Upper lobe of left lung (tissue), 6 donors: ENCODE measurements at places on chromosomes 5 and 9.

DNA sequence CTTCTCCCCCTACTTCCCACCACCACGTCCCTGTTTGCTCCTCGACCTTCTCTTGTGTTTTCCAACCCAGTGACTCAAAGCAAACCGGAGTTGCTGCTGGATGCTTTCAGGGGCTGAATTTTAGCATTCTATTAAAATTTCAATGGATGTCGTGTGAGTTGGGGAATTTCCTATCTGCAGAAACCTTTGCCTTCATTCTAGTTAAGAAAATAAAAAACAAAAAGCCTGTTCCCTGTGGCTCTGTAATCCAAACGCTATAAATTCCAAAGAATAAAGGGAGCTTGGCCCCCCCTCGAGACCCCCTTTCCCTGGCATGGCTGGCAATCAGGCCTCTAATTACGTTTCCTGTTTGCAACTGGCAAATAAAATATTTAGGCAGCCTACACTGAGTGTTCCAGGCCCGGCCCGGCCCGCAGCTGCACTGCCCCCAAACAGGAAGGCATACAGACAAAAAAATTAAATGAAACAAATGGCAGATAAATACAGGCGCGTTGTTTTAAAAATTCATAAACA lies 139.4 kb upstream of the PPP1R26 start:
- peak; percentile 47 for DNase-seq

- DNase-seq = no peak
Measured at GRCh38 chr5:133309984-133310621, 258.3 kb downstream of the HSPA4 start.

DNA sequence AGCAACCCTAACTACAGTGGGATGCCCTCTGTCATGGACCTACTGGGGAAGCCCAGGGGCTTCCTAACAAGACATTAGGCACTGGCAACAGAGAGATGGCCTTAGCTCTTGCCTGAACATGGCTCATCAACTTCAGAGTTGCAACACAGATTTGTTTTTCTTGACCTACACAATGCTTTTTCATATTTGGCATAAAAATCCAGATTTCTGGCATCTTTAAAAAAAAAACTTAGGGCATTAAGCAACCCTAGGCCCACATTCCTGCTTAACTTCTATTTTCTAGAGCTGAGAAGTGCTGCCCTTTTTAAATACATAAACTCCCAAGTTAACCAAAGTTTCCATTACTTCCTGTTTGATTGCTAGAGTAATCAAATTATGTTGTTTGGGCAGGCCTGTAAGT lies 8.0 kb downstream of the GRIA1 start:
- DNase-seq = no peak

DNA sequence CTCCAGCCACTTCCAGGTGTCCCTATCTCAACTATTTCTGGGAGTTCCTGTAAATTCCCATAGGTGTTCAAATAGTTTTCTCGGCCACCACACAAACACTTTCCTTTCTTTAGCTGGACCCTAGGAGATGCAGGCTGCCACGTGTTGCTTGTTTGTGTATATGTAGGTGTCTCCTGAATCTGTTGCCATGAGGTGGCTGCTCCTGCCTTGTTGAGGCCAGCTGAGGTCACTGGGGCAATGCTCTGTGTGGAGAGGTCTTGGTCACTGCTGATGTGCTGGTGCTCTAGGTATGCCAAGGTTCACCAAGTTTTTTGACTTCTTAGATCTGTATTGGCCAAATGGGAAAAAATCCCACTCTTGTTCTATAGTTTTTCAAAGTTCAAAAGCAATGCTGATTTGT lies 132.5 kb upstream of the CHD1 start:
- no peak for DNase-seq

GRCh38 chr5:55520117-55520839 lies 14.5 kb downstream of the PLPP1 start:
- no peak for DNase-seq

DNA sequence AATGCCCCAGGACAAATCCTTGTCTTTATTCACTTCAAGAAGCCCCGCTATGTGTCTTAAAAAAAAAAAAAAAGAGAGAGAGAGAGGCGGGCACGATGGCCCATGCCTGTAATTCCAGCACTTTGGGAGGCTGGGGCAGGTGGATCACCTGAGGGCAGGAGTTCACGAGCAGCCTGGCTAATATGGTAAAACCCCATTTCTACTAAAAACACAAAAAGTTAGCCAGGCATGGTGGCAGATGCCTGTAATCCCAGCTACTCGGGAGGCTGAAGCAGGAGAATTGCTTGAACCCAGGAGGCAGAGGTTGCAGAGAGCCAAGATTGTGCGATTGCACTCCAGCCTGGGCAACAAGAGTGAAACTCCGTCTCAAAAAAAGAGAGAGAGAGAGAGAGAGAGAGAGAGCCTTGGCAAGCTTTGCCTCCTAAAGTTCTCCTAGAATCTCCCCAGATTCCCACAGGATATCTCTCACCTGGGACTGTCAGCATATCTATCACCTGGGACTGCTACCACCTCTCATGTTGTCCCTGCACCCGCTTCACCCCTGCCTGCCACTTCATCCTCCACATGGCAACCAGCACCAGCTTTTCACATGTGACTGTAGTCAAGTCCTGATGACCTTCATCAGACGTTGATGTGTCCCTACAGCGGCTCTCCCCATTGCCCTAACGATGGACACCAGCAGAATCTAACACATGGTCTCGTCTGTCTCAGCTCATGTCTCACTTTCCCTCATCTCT lies 5.8 kb downstream of the ITK start:
- no peak for DNase-seq

- DNase-seq = no peak
Measured at GRCh38 chr9:114025196-114025753, 52.8 kb downstream of the AMBP start.

GRCh38 chr9:96874201-96874785 lies 20.0 kb upstream of the ZNF782 start:
- DNase-seq = no peak

- no peak for DNase-seq
Measured at GRCh38 chr5:53929152-53929551, 368.7 kb downstream of the NDUFS4 start.

DNA sequence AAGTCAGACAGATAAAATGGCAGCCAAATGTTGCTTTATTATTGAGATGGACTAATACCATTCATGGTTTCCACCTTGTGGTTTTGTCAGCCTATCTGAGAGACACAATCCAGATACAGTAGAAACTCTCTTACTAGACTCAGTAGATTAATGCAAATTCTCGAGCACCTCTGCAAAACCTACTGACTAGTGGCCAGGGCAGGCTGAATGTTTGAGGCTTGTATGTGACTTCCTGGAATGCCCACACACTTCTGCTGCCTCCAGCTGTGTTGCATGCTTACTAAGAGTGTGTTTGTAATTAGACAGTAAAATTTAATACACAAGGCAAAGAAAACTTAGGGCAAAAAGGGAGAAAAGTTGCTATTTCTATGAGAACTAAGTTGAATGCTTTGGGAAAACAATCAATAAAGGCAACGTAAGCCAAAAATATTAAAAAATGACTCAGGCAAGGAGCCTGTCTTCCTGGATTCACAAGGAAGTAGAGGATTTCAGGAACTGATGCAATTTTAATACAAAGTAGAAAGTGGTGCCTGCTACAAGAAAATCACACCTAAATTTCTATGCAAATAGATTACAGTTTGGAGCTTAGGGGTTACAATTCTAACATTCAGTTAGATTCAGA lies 30.2 kb upstream of the CCNG1 start:
- no peak for DNase-seq

DNA sequence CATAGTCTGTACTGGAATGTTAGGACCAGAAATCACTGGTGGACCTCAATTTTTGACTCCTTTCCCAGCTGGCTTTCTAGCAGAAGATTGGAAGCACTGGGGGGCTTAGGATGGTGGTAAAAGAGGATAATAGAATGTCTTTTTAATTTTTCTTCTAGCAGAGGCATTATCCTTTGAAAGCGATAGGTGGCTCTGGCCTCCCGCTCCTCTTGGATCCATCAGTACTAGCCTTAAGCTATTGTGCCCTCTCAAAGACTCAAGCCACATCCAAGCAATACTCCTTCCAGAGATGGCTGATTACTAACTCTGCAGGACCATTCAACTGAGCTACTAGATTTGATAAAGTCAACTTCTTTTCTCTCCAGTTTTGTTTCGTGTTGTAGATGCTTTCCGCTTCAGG lies 610.6 kb downstream of the CDH12 start:
- DNase-seq = no peak

- DNase-seq = no peak
Measured at GRCh38 chr9:72575666-72576065, 54.3 kb downstream of the TMC1 start.

GRCh38 chr9:110056062-110056461 lies 151.9 kb downstream of the C9orf152 start:
- no peak for DNase-seq

DNA sequence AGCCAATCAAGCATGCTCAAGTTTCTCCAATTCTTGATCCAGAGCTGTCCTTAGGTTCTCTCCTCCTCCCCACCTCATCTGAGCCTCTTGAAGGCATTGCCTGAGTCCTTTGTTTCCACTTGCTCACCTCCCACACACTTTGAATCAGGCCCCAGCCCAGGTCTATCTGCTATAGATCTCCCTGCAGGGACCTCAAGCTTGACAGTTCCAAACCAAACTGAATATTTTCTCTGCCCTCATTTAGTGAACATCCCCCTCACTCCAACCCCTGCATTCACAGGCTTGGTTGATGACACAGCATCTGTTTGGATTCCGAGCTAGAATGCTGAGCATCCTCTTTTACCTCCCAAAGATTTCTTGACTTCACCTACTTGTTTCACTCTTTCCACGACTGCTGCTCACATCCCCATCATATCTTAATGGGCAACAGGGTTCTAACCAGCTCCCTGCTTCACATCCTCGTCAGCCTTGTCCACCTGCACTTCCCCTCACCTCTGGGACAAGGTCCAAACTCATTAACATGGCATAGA lies 474.5 kb downstream of the ZSWIM6 start:
- no peak for DNase-seq

DNA sequence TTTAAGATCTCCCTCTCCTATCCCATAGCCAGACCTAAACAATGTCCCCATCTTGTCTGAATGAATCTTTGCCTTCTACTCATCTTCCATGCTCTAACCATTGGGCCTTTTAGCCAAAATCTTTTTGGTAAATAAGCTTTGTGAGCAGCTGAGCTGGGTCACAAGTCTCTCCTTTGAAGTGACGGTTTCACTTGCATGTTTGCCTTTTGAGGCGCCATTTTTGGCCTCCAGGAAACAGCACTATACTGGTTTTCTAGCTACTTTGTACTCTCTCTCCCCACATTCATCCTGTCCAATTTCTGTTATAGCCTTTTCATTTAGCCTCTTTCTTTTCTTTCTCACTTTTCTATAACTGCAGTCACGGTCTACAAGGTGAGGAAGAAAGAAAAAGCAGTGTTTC lies 195.5 kb upstream of the C9orf72 start:
- DNase-seq = no peak

GRCh38 chr9:128396970-128397613 lies 23.6 kb upstream of the CERCAM start:
- DNase-seq = peak; percentile 38

- DNase-seq = no peak
Measured at GRCh38 chr9:68777070-68777763, 72.2 kb downstream of the PIP5K1B start.

DNA sequence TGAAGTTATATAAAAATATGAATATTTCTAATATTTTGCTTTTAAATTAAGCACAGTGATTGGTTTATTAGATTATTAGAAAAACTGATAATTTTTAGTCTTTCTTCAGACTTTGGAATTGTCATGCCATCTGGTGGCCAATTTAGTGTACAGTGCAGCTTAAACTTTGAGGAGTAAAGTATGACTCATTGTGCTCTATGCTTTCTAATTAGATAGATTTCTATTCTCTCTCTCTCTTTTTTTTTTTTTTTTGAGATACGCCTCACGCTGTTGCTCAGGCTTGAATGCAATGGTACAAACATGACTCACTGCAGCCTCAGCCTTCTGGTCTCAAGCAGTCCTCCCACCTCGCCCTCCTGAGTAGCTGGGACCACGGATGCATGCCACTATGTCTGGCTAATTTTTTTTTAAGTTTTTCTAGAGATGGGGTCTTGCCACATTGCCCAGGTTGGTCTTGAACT lies 42.1 kb upstream of the GPR21 start:
- no peak for DNase-seq
